ENCODE measurements at places on chromosomes 6 and 20.

GRCh38 chr20:20259533-20259932 lies 108.4 kb upstream of the INSM1 start:
- no peak for DNase-seq

GRCh38 chr6:137227871-137228302 lies 8.7 kb upstream of the IFNGR1 start:
- no peak for DNase-seq

GRCh38 chr6:75266716-75267291 lies 17.8 kb downstream of the TMEM30A start:
- no peak for DNase-seq

- DNase-seq: no peak
Observed at GRCh38 chr6:4844108-4844507, 67.9 kb downstream of the CDYL start.

DNA sequence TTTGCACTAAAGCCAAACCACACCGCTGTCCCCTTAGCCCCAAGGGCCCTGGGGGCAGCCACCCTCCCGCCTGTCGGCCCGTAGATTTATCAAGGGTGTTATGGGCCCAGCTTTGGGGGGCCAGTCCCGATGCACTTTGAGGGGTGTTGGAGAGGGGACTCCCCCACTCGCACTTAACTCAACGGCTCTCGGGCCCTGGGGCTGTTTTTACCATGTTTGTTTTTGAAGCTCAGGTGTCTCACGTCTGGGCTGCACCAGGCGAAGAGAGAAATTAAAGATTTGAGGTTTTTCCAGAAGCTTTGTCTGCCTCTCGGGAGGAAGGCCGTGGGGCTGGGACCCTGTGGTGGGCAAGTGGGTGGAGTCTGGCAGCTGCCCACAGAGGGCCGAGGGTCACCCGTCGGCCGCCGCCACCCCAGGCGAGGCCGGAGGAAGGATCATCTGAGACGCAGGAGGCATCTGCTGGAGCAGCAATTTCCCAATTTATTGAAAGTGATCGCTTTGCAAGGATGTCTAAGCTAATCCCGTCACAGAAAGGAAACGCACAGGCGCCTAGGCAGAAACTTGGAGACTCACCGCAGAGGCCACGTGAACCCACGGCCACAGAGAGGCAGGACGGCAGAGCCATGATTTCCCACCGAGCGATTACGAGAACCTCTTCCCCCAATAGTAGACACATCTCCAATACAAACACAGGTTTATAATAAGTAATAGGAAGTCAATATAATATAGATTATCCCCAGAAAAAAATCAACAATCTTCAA lies 3.8 kb downstream of the SLC2A4RG start:
- DNase-seq: no peak

GRCh38 chr6:19013026-19013705 lies 626.0 kb downstream of the RNF144B start:
- DNase-seq: no peak

- no peak for DNase-seq
Observed at GRCh38 chr6:152112491-152113261, 305.2 kb downstream of the ESR1 start.

- DNase-seq: no peak
Observed at GRCh38 chr20:23095499-23095898, 9.4 kb upstream of the CD93 start.

- DNase-seq: no peak
Observed at GRCh38 chr6:12957321-12958051, 240.9 kb downstream of the PHACTR1 start.

- no peak for DNase-seq
Observed at GRCh38 chr6:132814716-132815570, 574 bp downstream of the RPS12 start.

DNA sequence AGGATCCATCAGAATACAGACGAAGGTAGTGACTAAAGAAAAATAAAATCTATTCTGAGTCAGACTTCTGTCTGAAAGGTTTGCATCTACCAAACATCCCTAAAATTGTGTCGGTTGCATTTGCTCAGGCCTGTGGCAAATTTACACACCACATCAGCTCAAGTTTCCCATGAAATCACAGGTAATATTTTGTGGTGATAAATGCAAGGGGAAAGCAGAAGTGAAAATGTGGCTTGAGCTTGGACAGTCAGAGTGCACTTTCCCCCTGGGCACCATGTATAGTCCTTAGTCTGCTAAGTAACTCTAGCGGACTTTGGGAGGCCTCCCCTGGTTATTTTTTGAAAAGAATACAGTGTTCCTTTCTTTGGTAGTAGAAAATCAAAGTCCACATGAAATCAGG lies 159.1 kb downstream of the PKHD1 start:
- no peak for DNase-seq

Measured in NCI-H2081 treated with DMSO at 0.1 percent for 48 hours (cell line).